Pancreas (tissue), 10 donors: ENCODE measurements at places on chromosomes 2 and 18.

- peak; percentile 76 for DNase-seq
These were observed 127.3 kb downstream of the PRKCE start for GRCh38 chr2:45778720-45779171.

DNA sequence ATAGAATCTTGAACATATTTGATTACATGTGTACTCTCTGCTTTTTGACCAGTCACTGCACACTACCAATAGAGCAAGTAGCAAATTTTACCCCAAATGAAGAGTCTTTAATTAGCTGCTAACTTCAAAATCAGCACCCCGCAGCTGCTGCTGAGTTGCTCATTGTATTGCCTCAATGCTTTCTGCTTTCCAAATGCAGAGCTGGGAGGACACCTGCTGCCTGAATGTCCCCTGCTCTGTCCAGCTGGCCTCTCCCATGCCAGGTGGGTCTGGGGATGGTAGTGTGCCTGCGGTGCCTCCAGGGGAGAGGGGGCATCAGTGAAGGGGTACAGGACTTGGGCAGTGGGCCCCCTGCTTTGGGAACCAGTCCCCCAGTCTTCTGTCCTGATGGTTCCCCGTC lies 184.8 kb downstream of the PRKCE start:
- no peak for DNase-seq

DNA sequence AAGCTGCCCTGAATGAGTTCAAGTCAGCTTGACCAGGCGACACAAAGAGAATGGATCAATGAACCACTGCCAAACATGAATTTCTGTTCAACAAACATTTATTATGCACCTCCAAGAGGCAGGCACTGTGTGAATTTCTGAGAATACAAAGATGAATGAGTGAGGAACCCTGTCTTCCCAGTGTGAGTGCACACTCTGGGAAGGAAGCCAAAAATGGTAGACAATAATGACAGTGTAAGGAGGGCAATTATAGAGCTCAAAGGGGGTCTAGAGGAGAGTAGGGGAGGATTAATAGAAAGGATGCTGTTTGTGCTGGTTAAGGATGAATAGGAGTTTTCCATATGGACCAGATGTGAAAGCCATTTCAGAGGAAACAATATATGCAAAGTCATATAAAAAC lies 213.4 kb downstream of the DCC start:
- no peak for DNase-seq

GRCh38 chr2:132412021-132412420 lies 4.6 kb upstream of the GPR39 start:
- DNase-seq, result no peak

DNA sequence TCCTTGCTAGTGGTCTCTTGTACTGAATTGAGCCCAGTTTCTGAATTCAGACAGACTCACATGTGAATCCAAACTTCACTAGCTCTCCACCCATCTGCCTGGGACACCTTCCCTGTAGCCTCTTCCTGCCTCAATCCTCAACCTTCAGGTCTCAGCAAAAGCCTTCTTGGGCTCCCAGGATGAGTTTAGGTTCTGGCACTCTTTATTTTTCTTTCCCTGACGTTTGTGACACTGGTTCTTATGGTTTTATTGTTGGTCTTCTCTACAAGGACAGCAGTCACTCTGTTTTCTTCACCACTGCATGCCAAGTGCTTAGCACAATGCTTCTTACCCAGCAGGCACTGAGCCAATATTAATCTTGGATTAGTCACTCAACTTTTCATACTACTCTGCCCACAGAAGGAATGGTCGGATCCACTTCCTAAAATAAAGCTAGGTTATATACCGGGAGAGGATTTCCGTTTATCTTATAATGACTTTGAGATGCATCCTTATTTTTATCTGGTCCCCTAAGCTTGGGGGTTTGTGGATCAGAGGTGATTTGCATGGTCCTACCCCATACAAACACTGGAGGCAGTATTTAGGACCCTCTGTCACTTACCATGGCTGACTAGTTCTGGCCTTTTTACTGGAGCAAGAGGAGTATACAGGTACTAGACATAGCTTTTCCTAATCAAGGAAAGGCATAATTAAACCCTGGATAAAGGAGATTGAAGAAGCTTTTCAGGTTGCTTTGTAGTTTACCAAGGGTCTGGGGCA lies 186.3 kb downstream of the MYCN start:
- no peak for DNase-seq

- DNase-seq, result no peak
These were observed 78.4 kb downstream of the UXS1 start for GRCh38 chr2:106115665-106116064.

- DNase-seq, result no peak
These were observed 120.3 kb downstream of the PLA2R1 start for GRCh38 chr2:159942146-159942545.

- DNase-seq, result no peak
These were observed 12.0 kb downstream of the KCNK3 start for GRCh38 chr2:26704441-26704977.

- DNase-seq, result no peak
These were observed 345.5 kb upstream of the CWC22 start for GRCh38 chr2:180352620-180353019.

DNA sequence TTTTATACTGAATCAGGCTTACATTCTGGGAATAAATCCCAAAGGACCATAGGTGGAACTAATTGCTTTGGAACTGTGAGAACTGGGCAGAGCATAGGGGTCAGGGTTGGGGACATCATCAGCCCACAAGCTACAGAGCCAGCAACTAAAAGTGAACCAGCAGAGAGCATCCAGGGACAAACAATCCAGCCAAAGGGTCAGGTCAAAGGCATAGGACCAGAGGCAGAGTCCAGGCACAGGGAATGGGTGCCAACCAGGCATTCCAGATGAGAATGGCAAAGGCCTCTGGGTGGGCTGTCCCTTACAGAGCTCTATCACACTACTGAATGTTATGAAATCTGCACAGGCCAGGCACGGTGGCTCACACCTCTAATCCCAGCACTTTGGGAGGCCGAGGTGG lies 12.3 kb upstream of the DNER start:
- no peak for DNase-seq

DNA sequence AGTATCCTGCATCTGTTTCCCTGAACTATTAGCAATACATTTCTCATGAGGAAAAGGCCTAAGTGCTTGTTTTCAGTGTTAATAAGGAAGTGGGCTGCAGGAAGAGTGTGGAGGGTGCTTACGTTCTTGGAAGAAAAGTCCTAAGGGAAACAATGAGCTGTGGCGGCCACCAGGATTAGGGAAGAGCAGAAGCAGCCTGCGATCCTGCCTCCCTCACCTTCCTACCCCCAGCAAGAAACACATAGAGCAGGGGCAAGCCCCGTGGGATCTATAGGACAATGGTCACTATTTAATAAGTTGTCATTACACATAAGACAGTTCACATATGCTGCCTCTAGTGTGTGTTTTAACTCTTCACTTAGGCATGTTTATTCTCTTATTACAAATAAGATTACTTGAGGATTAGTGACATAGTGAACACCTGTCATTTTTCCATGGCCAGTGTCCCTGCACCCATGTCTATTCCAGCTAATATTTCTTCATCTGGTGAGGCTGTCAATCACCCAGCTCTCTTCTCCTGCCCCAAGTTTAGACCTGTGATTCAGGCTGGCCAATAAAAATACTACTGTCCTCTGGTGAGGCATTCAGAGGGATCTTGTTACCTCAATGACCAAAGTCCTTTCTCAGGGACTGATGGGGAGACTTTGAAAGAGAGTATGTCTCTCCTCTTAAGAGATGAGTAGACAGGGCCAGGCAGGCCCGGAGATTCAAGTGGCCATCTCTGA lies 510.9 kb upstream of the CELF4 start:
- no peak for DNase-seq

- peak; percentile 65 for DNase-seq
These were observed 7.3 kb downstream of the ACKR3 start for GRCh38 chr2:236576953-236577352.

GRCh38 chr18:48761582-48761981 lies 189.2 kb downstream of the SMAD7 start:
- no peak for DNase-seq

DNA sequence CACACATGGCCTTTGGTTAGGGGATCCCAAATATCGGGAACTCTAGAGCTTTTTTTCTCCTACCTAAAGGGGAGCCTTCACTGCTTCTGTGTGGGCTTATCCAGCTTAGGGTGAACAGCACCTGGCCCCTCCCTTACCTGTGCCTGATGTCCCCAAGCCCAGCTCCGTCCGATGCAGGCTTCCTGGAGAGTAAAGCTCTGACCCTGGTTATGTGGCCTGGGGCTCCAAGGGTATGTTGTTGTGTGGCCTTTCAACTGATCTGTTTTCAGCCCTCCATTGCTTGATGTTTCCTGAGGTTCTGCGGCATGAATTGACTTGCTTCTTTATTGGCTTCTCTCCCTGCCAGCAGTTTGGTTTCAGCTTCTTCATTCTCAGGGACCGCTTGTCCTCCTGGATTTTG lies 66.0 kb downstream of the RAB31 start:
- DNase-seq, result no peak

GRCh38 chr2:238561230-238561629 lies 134.5 kb downstream of the ASB1 start:
- DNase-seq, result no peak

GRCh38 chr2:134348760-134349159 lies 94.9 kb downstream of the MGAT5 start:
- DNase-seq, result no peak

DNA sequence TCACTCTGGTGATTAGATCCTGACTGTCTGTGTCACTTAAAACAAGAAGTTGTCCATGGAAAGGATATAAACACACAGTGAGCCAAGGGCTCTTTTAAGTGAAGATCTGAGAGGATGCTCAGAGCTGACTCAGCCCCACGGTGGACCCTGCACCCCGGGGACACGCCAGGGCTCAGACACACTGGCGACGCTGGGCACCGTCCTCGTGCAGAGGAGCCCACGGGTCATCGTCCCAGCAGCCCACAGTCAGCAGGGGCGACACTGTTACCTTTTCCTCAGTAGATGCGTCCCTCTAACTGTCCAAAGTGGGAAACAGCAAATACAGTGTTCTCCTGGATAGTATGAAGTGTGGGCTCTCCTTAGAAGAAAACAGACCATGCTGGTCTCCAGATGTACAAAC lies 225.6 kb downstream of the HDAC4 start:
- peak; percentile 2 for DNase-seq

DNA sequence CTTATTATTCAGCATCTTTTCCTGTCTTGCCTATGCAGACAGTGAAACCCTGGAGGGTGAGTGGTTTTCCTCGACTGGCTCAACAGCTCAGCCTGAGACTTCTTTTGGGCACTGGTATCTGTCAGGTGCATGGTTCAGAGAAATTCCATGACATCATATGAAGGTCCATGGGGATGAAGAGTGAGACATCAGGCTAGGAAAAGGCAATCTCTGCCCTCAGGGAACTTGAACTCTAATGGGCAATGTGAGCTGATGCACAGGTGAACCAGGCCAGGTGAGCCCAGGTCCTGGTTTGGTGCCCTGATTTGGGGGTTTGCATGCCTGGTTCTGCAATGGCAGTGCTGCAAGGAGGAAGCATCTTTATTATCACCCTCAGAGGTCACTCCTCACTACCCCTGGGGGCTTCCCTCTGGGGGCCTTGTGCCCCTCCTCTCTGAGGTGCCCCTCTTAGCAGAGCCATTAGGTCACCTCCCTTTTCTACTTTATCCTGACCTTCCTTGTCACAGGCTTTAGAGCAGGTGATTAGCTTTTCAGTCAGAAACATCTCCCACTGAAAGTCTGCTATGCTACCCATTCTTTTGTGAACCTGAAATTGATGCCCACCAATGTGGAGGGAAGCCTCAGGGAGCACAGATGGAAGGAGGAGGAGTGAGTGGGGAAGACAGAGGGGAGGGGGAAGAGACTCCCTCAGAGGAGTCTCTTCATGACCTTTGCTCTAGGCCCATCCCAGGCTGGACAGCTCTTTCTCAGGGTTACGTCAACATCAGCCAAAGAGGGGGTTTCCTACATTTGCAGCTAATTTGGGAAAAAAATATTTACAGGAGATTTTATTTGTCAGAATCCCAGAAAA lies 47.3 kb downstream of the MERTK start:
- no peak for DNase-seq

- DNase-seq, result no peak
These were observed 223.3 kb downstream of the RIT2 start for GRCh38 chr18:42892181-42892580.

DNA sequence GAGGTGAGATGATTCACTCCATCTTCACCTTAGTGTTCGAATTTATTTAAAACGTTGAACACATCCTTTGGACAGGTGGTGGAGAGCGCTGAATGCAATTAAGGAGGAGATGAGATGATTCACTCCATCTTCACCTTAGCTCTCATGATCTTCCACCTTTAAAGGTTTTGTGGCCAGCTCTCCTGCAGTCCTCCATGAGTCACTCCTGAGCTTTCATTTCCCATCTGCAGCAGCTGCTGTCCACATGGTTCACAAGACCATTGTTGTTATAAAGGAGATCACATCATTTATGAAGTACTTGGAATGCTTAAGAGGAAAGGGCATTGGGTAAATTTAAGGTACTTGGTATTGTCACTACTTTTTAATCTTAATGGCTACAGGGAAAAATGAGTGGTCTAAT lies 298.5 kb downstream of the PAX3 start:
- DNase-seq, result no peak

GRCh38 chr2:225010804-225011203 lies 31.5 kb downstream of the DOCK10 start:
- DNase-seq, result no peak

GRCh38 chr2:238165288-238165921 lies 6.6 kb downstream of the ERFE start:
- DNase-seq, result peak; percentile 67

GRCh38 chr2:17184512-17184911 lies 333.7 kb downstream of the RAD51AP2 start:
- DNase-seq, result no peak

GRCh38 chr18:23397907-23398306 lies 55.2 kb upstream of the RIOK3 start:
- no peak for DNase-seq

- DNase-seq, result peak; percentile 87
These were observed 7.0 kb downstream of the SLC35F6 start for GRCh38 chr2:26770986-26771586.

DNA sequence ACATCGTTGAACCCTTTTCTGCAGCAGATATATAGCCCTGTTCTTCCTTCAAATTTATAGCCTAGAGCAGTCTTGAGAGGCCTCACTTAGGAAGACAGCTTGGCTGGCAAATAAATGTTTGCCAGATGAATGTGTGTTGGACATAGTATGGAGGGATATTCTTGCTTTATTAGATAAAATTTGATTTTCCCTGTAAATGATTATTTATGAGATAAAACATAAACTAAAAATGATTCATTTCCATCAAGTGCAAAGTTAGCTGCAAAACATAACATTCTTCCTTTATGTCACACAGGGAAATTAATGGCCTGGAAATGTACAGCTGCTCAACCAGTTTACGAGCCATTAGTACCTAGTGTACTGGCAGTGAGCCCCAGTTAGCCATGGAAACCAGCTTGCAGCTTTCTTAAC lies 82.5 kb downstream of the LIMS1 start:
- no peak for DNase-seq

- DNase-seq, result peak; percentile 24
These were observed 54.6 kb upstream of the GPR17 start for GRCh38 chr2:127591221-127591923.

- DNase-seq, result no peak
These were observed 260.3 kb downstream of the HDAC4 start for GRCh38 chr2:239140346-239141020.

DNA sequence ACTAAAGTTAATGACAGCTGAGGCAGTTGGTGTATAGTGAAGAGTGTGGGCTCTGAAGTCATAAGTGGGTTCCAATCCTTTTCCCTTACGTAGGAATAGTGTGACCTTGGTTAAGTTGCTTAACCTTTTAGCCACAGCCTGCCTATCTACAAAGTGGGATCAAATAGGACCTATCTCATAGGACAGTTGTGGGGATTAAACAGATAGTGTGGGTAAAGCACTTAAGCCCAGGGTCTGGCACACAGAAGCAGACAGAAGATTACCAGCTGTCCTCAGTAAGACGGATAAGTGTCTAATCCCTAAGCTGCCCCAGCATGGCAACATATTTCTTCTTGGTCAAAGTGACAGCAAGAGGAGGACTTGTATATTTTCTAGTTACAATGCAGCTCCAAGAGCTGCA lies 28.2 kb downstream of the UBE2F start:
- DNase-seq, result no peak
